ENCODE measurements at places on chromosomes 16 and 17.

- DNase-seq, result no peak
Measured at GRCh38 chr17:14737984-14738651, 437.2 kb downstream of the HS3ST3B1 start.

DNA sequence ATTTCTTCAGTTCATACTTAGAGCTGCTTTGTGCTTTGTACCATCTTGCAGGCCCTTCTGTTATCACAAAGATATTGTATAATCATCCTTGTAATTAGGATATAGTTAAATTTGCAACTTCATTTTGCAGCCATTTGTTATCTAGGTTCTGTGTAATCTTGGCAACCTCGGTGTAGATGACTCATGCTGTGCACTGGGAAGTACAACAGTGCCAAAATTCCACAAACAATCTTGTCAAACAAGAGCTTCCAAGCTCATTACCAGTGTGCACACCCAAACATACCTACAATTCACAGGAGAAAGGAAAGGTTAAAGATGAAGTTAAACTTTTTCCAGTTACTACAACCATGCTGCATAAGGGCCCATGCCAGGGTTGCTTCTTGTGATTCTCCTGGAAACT, 1231.8 kb downstream of the CDH11 start:
- no peak for DNase-seq

- no peak for DNase-seq
Measured at GRCh38 chr17:67098006-67098405, 53.7 kb downstream of the CACNG1 start.

- DNase-seq, result peak; percentile 91
Measured at GRCh38 chr16:85027349-85027957, at the start of gene KIAA0513. KIAA0513 (plus strand) TSS chr16:85027795; CDS start chr16:85067072, 39,277 bp downstream.

DNA sequence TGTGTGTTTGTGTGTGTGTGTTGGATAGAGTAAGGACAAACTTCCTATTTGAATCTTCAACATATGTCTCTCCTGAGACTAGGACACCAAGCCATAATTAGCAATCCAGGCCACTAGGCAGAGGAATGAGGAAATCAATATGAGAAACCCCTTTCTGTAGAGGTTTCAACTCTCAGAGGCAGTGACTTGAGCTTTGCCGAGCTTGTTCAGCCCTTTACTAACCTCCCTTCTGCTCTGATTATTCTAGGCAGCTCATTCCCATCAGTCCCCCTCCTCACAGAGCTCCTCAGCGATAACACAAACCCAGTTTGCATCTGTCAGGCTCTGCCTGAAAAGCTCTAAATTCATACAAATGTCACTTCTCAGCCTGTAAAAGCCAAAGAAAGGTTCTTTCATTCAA, 1030.3 kb downstream of the CDH8 start:
- no peak for DNase-seq

- DNase-seq, result no peak
Measured at GRCh38 chr17:3635474-3636153, 436 bp downstream of the SHPK start.

GRCh38 chr16:78780808-78781207, 681.4 kb downstream of the WWOX start:
- DNase-seq, result no peak

GRCh38 chr16:63614429-63614828, 1507.4 kb downstream of the CDH11 start:
- DNase-seq, result no peak

- DNase-seq, result no peak
Measured at GRCh38 chr16:12254566-12254965, 278.0 kb downstream of the SNX29 start.

DNA sequence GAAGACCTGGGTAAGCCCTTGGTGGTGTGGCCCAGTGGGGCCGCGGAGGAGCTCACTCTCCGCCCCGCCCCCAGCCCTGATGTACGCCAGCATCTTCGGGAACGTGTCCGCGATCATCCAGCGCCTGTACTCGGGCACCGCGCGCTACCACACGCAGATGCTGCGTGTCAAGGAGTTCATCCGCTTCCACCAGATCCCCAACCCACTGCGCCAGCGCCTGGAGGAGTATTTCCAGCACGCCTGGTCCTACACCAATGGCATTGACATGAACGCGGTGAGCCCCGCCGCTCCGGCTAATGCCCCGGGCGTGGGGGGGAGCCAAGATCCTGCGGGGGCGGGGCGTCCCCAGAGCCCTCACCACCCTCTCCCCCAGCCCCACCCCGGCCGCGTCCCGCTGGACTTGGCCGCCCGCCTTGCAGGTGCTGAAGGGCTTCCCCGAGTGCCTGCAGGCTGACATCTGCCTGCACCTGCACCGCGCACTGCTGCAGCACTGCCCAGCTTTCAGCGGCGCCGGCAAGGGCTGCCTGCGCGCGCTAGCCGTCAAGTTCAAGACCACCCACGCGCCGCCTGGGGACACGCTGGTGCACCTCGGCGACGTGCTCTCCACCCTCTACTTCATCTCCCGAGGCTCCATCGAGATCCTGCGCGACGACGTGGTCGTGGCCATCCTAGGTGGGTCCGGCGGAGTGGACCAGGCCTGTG, 12.1 kb upstream of the DCAF7 start:
- DNase-seq, result peak; percentile 56

DNA sequence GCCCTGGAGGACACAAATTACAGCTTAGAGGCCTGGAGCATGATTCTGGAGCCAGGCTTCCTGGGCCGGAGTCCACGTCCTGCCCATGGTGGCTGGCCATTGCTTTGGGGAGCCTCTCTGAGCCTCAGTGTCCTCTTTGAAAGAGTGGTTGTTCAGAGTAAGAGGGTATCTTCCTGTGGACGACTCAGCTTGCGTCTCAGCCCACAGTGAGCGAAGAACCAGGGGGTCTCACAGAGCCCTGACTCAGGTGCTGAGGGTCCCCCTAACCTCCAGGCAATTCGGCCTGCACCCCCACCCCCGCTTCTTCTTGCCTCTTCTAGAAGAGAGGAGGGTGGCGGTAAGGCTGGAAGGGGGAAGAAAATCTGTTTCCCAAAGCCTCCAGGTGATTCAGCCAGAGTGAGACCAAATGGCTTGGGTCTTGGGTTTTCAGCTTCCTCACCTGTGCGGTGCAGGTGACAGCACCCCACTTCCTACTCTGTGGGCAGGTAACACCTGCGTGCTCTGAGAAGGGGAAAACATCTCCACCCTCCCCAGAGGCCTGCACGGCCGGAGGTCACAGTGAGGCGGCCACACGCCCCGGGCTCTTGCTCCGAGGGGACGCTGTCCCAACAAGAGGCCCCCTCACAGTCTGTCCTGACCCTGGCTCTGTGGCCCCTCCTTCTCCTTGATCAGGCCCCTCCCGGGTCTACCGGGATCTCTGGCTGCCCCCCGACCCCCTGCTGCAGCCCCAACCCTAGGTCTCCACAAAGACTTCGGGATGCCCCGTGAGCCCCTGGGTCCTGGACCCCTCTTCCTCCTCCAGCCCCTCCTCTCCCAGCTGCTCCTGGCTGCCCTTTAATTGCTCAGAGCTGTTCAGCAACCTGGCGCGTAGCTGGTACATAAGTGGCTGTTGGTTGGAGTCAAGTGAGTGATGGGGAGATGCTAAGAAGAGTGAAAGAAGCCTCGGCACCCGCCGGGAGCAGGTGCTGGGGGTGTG, 119.2 kb downstream of the METRNL start:
- DNase-seq, result no peak

DNA sequence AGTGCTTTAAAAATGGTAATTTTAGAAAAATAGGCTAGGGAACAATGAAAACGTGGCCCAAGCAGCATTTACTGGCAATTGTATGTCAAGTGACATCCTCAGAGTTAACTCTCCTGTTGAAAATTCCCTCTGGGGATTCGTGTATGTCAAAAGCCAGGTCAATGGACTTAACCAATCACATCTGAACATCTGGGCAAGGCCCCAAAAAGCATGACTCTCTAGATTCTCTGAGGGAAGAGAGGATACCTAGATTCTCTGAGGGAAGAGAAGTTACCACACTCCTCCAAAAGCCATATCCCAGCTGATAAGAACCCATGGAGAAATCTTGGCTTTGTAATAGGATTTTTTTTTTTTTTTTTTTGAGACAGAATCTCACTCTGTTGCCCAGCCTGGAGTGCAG, 23.5 kb downstream of the NFE2L1 start:
- DNase-seq, result no peak

- peak; percentile 66 for DNase-seq
Measured at GRCh38 chr17:49218941-49219913, 8.7 kb downstream of the ABI3 start.

GRCh38 chr16:85491058-85491771, 121.9 kb upstream of the GSE1 start:
- DNase-seq, result peak; percentile 78

DNA sequence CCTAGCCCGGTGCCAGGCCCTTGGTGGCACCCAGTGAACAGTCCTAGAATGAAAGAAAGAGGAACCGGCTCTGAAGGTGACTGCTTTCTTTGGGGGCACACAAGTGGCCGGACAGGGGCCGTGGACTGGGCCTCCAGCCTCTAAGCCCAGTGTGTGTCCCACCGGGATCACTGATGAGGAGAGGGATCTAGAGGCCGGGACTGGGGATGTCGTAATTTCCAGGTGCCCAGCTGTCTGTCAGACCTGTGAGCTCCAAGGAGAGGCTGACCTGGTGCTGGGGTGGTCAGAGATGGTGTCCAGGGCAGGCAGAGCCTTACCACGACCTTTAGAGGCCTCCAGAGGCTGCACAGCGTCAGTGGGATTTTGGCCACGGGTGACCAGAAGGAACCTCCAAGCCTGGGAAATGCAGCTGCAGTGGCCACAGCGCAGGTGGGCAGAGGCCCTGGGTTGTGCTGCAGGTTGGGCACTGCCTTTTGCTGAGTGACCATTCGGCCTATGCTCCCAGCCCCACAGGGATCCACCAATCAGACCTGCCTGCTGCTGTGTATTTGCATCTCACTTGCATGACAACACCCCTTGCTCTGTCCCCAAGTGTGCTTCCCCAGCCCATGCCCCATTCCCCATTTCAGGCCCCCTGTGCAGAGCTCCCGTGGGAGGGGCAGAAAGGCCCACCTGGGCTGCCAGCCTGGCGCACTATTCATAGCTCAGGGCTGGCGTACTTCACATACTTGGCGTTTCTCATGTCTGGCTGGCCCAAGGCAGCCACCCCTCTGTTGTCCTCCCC, 12.5 kb downstream of the ARHGAP23 start:
- DNase-seq, result peak; percentile 79

DNA sequence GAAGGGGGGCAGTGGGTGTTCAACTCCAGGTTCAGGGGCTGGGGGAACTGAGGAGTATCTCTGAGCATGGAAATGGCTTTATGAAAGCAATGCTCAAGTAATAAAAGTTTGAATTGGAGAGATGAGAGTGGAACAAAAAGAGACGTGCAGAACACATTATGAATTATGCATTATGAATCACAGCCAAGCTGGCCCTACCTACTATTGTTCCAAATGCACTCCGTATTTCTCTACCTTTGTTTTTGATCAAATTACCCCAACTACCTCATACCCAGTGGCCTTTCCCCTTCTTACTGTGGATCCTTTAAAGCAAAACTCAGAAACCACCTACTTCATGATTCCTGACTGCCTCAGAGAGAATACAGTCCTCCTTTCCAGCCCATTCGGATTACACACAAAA, 38.1 kb downstream of the TEKT3 start:
- DNase-seq, result no peak

- DNase-seq, result no peak
Measured at GRCh38 chr17:78227455-78227916, 3.9 kb upstream of the TMEM235 start.

DNA sequence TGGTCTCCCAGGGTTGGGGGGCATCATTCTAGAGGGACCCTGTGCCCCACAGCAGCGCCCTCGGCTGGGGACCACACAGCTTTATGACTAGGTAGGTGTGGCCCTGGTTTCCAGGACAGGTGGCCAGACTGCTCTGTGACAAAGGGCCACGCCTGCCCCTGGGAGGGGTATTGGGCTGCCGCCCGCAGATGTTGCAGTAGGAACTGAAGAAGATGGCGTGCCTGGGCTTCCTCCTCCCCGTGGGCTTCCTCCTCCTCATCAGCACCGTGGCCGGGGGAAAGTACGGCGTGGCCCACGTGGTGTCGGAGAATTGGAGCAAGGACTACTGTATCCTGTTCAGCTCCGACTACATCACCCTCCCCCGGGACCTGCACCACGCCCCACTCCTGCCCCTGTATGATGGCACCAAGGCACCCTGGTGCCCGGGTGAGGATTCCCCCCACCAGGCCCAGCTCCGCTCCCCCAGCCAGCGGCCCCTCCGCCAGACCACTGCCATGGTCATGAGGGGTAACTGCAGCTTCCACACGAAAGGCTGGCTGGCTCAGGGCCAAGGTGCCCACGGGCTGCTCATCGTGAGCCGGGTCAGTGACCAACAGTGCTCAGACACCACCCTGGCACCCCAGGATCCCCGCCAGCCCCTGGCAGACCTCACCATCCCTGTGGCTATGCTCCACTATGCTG, at the start of gene SPPL2C:
Gene SPPL2C (plus strand): TSS at position 187 of the 681 bp plus-strand sequence. CDS start 26 bp downstream, at position 213.
- no peak for DNase-seq

DNA sequence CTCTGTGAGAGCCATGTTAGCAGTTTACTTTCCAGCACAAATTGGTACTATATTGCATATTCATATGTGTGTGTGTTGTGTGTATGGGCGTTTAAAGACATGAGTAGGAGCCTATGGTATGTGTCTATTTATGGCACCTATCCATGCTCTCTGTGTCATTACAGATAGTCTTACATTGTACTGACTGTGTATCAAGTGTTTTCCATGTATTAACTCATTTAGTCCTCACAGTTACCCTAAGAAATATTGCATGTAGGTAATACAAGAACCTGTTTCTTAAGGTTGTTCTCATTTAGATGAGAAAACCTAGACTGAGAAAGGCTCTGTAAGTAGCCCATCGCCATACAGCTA, 1.6 kb downstream of the ALG1 start:
- DNase-seq, result no peak

DNA sequence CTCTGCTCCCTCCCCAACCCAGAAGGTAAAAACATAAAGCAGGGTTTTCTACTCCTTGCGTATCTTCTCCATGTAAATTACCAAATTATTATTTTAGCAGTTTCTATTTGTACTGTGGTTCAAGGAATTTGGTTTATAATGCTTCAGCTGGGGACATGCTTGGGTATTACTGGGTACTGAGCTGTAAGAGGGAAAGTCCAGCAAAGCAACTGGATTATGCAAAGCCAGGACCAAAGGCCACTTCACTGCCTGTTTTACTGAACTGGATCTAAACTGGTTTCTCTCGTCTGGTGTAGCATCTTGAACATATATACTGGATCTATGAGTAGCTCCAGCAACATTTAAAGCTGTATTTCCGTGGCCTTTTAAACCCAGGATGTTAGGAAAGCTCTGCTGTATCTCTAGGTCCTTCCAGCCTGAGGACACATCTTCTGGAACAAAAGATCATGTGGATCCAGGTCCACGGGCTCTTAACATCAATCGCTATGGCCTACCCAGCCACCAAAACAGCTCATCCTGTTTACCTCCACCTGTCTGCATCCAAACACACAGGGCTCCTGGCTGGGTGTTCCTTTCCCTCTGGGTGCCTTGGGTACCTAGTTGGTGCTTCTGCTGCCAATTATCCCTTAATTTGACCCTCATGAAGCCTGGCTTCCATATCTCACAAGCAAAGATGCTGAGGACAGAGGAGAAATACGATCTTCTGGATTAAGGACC, 7.2 kb downstream of the PMP22 start:
- DNase-seq, result no peak

DNA sequence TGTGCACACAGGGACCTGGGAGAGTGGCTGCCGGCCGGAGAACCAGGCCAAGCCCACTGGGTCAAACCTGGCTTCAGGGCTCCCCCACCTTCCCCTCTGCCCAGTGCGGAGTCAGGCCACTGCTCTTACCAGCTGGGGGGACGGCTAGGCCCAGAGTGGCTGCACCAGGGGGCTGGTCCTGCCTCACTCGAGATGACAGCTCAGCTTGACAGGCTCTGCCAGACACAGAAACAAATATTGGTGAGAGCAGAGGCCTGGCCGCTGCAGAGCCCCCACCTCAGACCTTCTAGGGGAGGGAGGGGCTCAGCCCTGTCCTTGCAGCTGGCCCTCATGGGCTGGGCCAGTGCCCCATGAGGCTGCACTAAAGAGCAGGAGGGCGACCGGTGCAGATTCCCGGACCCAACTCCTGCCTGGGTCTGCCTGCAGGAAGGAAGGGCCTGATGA, 4.5 kb downstream of the NUDT16L1 start:
- no peak for DNase-seq

All from WTC11 (cell line).